ENCODE measurements at places on chromosomes 5 and 9.

DNA sequence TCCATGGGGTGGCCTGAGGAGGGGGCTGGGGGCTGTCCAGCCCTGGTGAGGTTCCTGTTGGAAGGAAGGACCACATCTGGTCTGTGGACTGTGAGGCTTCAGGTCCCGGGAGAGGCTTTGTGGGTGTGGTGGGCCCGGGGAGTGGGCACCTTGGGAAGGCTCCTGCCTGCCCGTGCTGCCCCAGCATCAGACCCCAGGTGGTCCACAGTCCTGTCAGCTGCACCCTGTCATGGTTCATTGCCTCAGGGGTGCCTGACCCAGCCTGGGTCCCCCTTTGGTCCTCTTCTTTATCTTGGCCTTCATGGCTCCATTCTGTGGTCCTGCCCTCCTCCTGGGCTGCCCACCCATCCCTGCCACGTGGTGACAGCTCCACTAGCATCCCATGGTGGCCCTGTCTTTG, 36.7 kb downstream of the WNK2 start:
- DNase-seq, result no peak

DNA sequence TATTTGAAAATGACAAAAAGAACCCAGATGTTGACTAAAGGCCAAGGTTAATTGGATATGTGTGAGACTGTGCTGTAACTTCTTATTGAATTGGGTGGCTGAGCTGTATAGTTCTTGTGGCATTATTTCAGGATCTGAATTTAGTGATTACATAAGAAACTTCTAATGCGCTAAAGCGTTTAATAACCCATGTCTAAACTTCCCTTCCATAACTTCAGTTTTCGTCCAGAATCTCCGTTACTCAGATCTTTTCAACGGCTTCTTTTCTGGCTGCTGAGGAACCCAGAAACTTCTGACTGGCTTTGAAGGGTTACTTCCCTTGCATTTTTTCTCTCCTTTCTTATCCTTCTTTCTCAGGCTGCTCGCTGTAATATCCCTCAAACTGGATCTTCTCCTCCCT, 28.1 kb upstream of the C9orf72 start:
- DNase-seq, result no peak

GRCh38 chr9:87615136-87615535, 110.8 kb upstream of the CTSL start:
- no peak for DNase-seq

DNA sequence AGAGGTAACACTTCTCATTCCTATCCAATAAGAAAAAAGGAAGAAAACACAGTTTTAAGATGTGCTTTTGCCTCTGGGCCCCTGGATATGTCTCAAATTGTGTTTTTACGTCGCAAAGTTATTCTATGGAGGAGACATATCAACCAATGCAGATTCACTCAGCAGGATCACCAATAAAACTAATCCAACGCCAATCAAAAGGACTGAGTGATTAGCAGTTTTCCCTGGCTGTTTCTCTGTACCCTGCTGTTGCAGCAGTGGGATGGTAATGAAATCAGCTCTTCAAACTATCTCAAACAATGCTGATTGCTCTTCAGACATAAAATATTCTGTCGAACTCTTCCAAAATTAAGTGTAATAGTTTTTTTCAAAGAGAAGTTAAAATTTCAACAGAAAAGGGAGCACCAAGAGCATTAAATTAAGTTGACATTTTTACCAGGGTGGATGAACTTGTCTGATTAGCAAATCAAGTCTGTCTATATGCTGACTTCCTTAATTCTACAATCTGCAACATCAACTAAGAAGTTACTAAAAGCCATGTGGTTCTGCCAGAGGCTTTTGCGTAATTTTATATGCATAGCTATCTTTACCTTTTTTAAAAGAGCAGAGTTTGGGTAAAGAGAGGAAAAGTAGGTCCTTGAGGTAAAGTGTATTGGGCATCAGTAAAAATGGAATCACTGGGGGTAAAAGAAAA, 9.7 kb upstream of the HK3 start:
- DNase-seq, result no peak

- no peak for DNase-seq
These were observed 324.3 kb upstream of the RFX3 start for GRCh38 chr9:3850098-3850497.

DNA sequence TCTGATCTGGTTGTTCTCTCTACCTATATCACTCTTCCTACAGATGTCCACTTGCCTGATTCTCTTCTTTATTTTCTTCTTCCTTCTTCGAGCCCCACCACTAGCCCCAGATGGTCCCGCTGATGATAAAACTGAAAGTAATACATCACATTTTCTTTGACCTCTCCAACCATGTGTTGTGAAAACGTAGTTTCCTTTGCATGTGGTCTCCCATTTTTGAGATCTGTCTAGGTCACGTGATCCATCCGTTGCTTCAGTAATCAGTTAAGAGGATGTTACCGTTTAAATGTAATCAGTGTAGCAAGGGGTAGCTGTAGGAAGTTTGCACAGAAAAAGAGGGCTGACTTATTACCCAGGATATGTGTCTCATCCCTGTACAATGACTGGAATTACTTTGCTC, 426.3 kb upstream of the TLE4 start:
- no peak for DNase-seq

DNA sequence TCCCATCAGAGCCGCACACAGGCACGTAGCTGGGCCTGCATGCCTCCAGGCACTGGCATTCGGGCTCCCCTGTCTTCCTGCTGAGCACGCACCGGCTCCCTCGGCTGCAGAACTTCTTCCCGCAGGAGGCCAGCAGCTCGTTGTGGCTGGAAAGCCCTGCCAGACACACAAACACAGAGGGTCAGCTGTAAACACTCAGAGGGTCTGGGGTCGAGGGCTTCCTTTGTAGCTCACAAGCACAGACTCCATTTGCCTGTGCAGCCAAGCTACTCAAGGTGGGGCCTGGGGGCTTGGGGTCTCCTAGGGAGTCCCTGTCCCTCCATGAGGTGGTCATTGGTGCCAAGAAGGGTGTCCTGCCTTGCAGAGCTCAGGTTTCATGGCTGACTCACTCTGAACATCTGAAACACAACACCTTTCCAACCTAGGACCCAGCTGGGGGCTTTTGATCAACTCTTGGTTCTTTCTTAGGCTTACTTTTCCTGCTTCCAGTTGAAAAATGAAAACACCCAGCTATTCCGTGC, 211.4 kb downstream of the FSTL4 start:
- DNase-seq, result no peak

DNA sequence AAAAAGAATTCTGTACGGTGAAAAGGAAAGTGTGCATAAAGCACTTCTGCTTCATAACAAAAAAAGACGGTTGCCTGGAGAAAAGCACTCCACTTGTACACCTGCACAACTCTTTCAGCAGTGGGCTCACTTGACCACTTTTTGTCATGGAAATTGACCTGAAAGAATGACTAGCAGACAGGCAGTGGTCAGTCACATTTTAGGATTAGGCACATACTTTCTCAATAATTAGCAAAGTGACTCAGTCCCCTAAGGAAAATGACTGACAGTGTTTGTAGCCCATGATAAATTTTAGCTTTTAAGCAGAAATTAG, 169.3 kb downstream of the FANCC start:
- DNase-seq, result no peak

- no peak for DNase-seq
These were observed 400.9 kb upstream of the IRX1 start for GRCh38 chr5:3194684-3195083.

- peak; percentile 71 for DNase-seq
These were observed 720 bp downstream of the TUSC1 start for GRCh38 chr9:25677301-25678146.

- no peak for DNase-seq
These were observed 19.2 kb downstream of the NKD2 start for GRCh38 chr5:1027631-1028441.

DNA sequence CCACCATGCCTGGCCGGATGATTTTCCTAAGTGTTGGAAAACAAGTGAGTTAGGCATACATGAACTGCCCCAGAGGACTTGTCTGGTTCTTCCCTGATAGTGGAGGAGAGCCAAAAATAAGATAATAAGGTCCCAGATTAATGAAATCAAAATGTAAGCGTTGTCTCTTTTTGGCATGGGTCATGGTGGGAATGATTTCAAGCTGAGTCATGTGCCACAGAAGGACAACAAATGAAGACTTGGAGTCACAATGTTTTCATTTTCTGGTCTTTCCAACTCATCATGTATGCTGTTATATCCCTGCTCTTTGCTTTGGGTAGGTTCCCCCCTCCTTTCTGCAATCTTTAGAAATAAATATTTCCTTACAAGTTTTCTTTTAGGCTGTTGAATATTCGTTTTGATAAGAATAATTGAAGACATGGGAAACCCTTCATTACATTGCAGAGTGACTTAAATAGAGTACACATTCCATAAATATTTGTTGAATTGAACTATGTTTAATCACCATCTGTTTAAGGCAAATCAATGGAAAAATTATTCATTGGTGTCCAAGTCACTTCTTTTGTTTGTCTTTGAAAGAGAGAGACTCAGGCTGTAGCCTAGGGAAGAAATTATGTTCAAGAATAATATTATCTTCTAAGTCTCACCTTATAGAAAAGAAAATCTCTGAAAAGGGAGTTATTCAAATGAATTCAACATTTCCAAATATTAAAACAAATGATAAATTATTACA, 196.3 kb downstream of the CSNK1G3 start:
- DNase-seq, result no peak

GRCh38 chr9:104068546-104068945, 25.6 kb upstream of the SMC2 start:
- no peak for DNase-seq

DNA sequence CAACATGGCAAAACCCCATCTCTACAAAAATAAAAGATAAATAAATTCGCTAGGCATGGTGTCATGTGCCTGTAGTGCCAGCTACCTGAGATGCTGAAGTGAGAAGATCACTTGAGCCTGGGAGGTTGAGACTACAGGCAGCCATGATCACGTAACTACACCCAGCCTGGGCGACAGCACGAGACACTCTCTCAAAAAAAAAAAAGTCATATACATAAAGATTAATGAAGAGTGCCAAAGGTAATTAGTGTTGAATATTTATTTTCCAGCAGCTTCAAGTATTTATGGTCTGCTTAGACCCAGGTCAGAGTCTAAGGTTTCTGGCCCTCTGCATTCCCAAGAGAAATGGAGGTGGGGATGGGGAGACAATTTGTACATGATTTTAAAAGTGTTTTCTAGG, 167.7 kb downstream of the CD180 start:
- DNase-seq, result no peak

DNA sequence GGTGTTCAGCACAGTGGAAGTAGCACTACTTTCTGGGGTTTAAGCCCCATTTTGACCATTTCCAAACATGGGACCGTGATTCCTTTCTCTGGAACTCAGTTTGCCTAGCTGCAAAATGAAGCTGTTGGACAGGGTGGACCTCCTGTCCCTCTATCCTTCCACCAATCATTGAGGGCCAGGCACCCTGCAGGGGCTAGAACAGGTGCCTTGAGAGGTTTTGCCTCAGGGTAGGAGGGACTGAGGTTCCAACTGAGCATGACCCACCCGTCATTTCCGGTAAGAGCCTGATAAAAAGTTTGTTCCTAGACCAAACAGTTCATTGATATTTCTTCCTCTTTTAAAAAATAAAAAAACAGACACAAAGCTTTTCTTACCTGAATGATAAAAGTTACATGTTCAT, 116.5 kb downstream of the MVB12B start:
- DNase-seq, result no peak

Data from amygdala (tissue), 56 donors.